ENCODE measurements at places on chromosomes 7 and 10. TPM values are rescaled to one million over a fixed set of nuclear protein-coding genes. Genes with fewer than 3 reads are reported as not detected.

Gene ADRA2A
- total RNA-seq = 0.04 TPM

Gene LIPK
- total RNA-seq = not detected

Gene ANXA8
- total RNA-seq = not detected

GRCh38 chr7:148563583-148564274 is 26.8 kb upstream of the C7orf33 start:
- no peak overlapping the region for H3K27ac ChIP-seq
- no peaks in the 10 kb centered on the region for H3K36me3 ChIP-seq
- no peak for DNase-seq
- H3K27me3 ChIP-seq = no peaks in the 10 kb centered on the region
- H3K4me1 ChIP-seq = peaks cover 11% of the 10 kb centered on the region
- H3K4me3 ChIP-seq = no peak overlapping the region

DNA sequence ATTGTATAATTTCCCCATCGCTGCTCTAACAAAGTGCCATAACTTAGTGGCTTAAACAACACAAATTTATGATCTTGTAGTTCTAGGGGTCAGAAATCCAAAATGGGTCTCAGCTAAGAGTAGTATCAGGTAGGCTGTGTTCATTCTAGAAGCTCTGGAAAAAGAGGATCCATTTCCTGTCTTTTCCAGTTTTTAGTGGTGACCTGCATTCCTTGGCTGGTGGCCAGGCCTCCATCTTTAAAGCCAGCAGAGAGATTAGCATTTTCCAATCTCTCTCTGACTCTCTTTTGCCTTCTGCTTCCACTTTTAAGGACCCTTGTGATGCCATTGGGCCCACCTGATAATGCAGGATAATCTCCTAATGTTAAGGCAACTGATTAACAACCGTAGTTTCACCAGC is 41.0 kb upstream of the C10orf120 start:
- no peak overlapping the region for H3K27ac ChIP-seq
- H3K4me1 ChIP-seq = no peaks in the 10 kb centered on the region

- no peaks in the 10 kb centered on the region for H3K4me1 ChIP-seq
- H3K27ac ChIP-seq = no peak overlapping the region
- no peaks in the 10 kb centered on the region for H3K27me3 ChIP-seq
- no peak overlapping the region for H3K4me3 ChIP-seq
- H3K36me3 ChIP-seq = no peaks in the 10 kb centered on the region
- DNase-seq = no peak
These were observed 92.2 kb downstream of the SPDYE5 start for GRCh38 chr7:75584354-75584753.

DNA sequence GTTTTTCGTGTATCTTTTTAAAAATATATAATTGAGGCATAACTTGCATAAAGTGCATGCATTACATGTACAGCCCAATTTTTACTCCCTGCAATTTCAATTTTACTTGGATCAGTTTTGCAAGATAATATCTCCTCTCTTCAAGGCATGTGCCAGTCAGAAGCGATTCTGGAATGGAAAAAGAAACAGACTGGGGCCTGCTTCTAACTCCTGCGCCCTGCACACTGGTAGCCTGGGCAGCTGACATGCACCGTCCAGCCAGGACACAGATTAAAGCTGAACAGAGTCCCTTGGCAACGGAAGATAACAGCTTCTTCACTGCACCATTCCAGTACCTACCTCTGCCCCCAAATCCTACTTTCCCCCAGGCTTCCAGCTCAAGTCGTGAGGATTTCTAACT is 182.1 kb downstream of the FAM107B start:
- peak overlapping the region; percentile 41 for H3K27ac ChIP-seq
- no peaks in the 10 kb centered on the region for H3K27me3 ChIP-seq
- peaks cover 41% of the 10 kb centered on the region for H3K4me1 ChIP-seq
- DNase-seq = no peak

Data from Karpas-422 (cell line).